ENCODE measurements at places on chromosomes 16 and 17.

DNA sequence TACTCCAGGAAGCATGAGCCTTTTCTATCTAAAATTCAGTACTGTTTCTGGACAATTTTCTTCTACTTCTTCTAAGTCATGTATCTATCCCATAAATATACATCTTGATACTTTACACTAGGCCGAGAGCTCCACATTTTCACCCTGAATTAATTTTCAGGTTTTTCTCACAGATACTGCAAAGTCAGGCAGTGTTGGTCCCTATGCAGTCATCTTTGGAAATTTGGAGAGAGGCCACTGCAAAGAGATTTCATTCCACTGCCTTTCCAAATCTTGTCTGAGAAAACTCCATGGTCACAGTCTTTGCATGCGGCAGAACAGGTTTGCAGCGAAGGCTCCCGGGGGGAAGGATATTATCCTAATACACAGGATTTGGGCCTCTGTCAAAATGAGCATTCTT lies 28.2 kb downstream of the DUSP14 start:
- DNase-seq: no peak

DNA sequence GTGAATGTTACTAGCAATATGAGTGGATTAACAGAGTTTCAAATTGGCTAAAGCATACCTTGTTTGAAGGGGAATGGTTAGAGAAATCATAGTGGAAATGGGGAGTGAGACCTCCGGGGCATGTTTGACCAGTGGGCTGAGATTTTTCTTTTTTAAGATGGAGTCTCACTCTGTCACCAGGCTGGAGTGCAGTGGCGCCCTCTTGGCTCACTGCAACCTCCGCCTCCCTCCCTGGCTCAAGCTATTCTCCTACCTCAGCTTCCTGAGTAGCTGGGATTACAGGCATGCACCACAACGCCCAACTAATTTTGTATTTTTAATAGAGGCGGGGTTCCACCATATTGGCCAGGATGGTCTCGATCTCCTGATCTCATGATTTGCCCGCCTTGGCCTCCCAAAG lies 9.6 kb downstream of the CDRT15 start:
- no peak for DNase-seq

- no peak for DNase-seq
These were observed 56.8 kb upstream of the ARL4D start for GRCh38 chr17:43341715-43342588.

DNA sequence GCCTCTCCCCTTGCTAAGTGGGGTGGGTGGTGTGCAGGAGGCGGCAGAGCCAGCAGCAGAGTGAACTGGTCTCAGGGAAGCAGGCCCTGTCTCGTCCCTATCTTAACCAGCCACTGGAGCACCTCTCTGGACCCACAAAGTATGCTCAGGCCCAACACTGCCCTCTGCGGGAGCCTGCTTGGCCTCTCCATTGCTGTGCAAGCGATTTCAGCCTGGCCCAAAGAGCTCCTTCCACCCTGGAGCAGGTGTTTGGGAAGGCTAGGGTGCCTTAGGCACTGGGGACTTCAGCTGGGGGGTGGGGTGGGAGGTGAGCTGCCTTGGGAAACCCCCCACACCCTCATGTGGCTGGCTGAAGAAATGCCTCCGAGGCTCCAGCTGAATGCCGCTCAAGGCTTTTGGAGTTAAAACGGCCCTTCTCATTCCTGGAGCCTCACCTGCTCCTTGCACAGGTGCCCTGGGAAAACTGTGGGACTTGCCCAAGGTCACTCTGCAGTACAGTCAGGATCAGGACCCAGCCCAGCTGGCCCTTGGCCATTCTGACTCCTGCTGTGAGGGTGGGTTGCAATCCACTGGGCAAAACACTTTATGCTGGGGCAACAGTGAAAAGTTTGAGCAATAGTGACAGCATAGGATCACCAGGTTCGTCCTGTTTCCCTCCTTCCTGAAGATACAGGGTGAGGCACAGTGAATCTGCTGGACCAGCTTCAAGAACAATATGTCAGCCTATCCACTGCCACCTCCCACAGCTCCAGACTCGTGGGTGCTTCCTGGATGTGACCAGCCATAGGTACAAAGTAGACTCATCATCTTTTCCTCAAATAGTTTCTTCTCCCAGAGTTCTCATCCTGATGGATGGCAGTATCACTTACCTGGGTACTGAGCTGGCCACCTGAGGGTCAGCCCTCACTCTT lies 5.9 kb upstream of the UBE2O start:
- DNase-seq: no peak

DNA sequence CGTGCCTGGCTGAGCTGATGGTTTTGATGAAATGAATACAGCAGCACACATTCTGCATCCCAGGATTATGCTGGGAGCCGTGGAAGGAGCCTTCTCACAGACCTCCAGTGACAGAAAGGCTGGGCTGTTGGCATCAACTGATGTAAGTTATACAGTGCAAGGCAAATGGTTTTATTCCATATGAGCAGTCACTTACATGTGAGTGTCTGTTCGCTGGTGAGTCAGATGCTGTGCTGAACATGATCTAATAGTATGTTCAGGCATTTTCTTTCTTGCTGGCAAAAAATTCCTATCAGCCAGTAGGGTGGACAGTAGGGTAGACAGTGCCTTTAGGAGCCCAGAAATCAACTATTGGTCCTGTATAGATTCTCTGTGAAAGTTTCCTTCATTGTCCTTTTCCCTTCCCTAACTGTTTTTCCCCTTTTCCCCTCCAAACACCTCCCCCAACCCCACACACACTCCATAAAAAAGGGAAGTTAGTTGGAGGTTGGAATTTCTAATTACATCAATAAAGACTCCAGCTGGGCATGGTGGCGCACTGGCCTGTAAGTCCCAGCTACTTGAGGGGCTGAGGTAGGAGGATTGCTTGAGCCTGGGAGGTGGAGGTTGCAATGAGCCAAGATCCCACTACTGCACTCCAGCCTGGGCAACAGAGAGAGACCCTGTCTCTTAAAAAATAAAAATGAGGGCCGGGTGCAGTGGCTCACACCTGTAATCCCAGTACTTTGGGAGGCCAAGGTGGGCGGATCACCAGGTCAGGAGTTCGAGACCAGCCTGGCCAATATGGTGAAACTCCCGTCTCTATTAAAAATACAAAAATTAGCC lies 36.2 kb downstream of the LDHD start:
- DNase-seq: no peak

- DNase-seq: no peak
These were observed 33.2 kb upstream of the USP7 start for GRCh38 chr16:8996891-8997290.

DNA sequence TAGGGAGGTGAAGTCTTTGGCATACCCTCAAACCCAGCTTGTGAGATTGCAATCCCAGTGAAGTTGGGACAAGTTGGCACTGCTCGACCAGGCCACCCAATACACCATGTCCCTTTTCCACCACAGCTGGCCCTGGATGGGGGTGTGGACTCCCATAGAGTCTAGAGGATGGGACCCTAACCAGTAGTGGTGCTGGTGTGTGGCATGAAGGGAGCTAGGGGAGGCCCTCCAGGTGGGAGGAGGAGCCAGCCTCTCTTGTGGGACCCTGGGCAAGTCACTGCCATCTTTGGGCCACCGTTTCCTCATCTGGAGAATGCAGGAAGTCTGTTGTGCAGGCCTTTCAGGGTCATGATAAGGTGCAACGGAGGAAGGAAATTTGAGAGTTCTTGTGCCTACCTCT lies 1854.9 kb downstream of the TP53TG3F start:
- no peak for DNase-seq

GRCh38 chr17:46003907-46004748 lies 5.1 kb downstream of the STH start:
- DNase-seq: no peak

GRCh38 chr17:45287526-45288500 lies 25.9 kb upstream of the SPATA32 start:
- DNase-seq: no peak

- DNase-seq: no peak
These were observed 2.8 kb downstream of the GPS1 start for GRCh38 chr17:82054351-82055022.

DNA sequence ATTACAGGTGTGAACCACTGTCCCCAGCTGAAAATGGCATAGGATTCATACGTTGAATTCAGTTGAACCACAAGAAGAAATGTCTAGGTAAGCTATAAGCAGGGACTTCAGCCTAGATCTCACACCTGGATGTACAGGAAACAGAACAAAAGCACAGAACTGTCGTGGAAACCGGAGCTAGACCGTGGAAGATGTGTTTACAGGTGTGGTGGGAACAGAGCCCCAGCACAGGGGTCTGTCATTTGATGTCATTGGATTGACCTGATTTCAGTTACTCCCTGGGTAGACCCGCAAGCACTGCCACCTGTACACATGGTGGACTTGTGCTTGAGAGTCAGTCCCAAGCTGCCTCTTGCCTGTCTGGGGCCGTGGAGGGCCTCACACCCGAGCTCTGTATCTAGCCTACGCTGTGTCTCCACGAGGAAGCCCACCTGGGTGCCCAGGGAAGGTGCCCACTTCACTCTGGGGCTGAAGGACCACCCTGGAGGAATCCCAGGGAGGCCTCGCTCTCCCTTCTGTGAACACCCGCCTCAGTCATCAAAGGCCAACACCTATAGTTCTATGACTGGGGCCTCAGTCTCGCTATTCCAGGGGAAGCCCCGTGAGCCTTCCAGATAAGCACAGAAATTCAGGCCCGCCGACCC lies 32.2 kb upstream of the MLKL start:
- DNase-seq: no peak

DNA sequence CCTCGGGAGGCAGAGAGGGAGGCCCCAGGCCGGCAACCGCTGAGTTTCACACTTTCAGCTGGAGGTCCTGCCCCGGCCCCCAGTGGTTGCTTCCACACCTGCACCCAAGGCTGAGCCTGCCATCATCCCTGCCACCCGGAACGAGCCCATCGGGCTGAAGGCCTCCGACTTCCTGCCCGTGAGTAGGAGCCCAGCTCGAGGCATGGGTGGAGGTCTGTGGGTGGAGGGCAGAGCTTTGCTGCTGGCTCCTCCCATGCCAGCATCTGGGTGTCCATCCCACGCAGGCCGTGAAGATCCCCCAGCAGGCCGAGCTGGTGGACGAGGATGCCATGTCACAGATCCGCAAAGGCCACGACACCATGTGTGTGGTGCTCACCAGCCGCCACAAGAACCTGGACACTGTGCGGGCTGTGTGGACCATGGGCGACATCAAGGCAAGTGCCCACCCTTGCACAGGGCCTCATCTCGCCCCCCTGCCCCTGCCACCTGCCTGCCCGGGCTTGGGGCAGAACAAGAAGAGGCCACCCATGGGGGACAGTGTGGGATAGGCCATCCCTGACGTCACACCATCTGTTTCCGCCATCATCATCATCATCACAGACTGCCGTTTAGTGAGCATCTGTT lies 19.6 kb downstream of the KATNB1 start:
- no peak for DNase-seq

DNA sequence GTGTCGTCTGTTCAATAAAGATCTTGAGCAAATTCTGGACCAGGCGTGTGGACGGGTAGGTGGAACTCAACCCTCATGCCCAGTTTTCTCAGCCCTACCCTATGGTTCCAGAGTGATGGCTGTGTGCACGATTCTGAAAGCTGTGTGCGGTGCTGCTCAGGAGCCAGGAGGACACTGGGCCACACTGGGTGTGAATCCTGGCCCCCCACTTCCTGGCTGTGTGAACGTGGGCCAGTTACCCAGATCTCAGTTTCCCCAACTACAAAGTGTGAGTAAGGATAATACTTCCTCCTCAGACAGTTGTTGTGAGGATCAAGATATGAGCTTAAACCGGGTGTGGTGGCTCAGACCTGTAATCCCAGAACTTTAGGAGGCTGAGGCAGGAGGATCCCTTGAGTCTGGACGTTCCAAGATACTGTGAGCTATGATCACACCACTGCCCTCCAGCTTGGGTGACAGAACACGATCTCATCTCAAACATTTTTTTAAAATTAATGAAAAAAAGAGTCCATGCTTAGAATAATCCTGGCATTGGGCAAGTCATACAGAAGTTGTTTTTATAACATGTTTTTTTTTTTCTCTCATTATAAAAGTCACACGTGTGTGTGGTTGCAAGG lies 14.7 kb upstream of the MPRIP start:
- DNase-seq: no peak

DNA sequence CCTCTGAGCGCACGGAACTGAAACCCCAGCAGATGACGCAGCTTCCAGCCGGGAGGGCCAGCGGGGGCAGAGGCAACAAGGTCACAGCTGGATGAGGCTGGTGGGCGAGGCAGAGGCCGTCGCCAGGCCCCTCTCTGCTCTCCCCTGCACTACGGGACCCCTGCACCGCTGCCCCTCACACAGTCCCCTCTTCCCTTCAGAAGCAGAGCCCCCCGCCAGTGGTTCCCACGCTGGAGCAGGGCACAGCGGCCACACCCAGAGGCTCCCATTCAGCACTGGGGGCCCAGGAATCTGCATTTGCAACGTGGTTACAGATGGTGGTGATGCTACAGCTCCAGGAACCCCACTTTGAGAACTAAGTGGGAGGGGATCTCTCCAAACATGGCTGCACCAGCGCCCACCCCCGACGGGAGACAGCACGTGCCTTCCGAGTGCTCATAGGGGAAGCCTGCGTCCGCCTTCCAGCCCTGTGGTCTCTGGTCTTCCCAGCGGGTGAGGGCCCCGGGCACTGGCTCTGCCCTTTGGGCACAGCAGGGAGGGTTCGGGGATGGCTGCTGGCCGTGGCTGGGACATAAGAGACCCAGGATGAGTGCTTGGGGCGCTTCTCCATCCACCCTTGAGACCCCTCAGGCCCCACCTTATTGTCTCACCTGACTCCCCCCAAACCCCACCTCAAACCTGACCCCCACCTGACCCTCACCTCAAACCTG lies 4.7 kb upstream of the RAB40B start:
- no peak for DNase-seq

DNA sequence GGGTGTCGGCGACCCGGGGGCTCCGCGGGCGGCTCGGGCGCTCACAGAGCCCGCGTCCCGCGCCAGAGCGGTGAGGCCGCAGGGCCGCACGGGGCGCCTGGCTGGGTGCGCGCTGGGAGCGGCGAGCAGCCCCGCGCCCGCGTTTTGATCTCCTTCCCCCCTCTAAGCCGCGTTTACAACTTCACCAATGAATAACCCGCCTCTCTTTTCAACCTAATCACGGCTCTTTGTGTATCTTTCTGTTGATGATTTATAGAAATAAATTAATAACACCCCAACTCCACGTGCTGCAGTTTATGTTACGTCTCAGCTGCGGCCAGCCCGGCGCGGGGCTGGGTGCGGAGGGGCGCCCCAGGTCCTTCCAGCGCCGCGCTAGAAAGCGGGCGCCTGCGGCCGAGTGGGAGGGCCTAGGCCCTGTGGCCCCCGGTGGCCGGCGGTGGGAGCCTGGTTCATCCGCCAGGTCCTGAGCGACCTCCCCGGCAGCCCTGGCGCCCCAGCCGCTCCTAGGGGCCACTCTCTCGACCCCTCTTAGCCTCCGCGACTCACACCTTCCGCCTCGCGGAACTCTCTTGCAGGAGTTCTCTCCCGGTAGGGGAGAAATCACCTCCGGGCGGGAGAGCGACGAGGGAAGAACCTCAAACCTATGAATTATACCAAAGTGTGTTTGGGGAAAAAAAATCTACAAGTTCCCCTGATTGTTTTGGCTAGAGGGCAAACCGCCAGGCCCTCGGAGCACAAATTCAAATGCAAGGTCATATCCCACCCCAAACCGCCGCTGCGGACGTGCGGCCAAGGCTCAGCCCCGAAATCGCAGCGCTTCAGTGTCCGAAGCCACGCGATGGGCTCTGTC lies 1.9 kb downstream of the HNF1B start:
- DNase-seq: no peak

- no peak for DNase-seq
These were observed 87.6 kb downstream of the USP31 start for GRCh38 chr16:23061669-23062068.

- no peak for DNase-seq
These were observed 16.0 kb upstream of the WIPF2 start for GRCh38 chr17:40203131-40203530.

GRCh38 chr16:84570739-84571403 lies 47.0 kb downstream of the COTL1 start:
- no peak for DNase-seq

- DNase-seq: no peak
These were observed 6.6 kb upstream of the KPNB1 start for GRCh38 chr17:47643116-47643515.

Data from stimulated activated CD8-positive, alpha-beta memory T cell treated with anti-CD3 and anti-CD28 coated beads, Interleukin-2, amount 100 ng/mL, for 1 hour (primary cell).